DMS79 (cell line): ENCODE measurements at places on chromosomes 6 and 20.
A peak's percentile ranks its signal among the peaks of the same experiment; 100 is the strongest.

- peak; percentile 93 for DNase-seq
These were observed 4.1 kb upstream of the CEP250 start for GRCh38 chr20:35451295-35451694.

- DNase-seq = no peak
These were observed 38.8 kb downstream of the SLC22A3 start for GRCh38 chr6:160386869-160387530.

DNA sequence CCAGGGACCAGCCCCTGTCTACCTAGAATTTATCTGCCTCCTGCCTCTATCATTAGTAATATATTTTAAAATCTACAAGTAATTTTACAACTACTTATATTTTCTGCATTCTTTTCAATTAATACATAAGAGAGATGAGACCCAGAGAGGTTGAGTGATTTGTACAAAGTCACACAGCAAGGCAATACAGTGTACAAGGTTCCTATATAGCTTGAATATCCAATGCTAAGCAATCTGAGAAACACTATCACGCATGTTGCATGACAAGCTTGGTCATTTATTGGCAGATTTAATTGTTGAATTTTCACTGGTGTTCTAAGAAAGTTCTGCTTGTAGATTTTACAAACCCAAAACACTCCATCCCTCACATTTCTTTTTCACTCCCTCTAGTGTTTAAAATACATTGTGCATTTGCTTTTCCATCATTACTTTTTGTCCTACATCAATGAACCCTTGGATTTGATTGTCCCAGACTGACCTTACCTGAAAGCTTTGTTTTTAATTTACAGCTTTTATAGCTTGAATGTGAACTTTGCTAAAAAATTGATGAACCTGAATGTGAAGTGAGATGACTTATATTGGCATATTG, 520.9 kb upstream of the CITED2 start:
- no peak for DNase-seq

- peak; percentile 92 for DNase-seq
These were observed 12.3 kb downstream of the TMEM14B start for GRCh38 chr6:10759884-10760329.

DNA sequence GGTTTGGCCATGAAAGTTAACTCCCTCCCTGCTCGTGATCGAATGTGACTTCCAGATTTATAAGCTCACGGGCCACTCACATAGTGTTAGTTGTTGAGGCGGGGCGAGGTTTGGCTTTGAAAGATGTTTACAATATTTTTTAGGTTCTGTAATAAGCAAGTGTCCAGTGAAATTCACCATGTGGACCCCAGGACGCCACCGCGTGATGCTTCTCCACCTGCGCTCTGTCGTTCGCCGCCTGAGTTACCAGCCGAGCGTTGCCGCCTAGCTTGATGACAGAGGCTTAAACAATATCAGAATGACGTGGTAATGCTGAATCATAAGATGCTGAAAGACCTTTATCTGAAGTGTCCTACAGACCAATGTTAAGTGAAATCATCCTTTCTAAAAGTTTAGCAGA, 241.0 kb downstream of the MYLK4 start:
- DNase-seq = no peak

- no peak for DNase-seq
These were observed 19.2 kb downstream of the PHACTR1 start for GRCh38 chr6:12735786-12736185.

- no peak for DNase-seq
These were observed at the start of gene SLC22A7 for GRCh38 chr6:43297644-43298564. Gene SLC22A7 (plus strand): TSS chr6:43298260. CDS start chr6:43298359, 99 bp downstream.
